BJ (cell line): ENCODE measurements at places on chromosomes 3 and 15. TPM values are rescaled to one million over a fixed set of nuclear protein-coding genes. Genes with fewer than 3 reads are reported as not detected.

GRCh38 chr15:62994975-62995681 is 47.4 kb upstream of the TPM1 start:
- no peak for DNase-seq

The SLC15A2 gene
- 0.06 and 0.11 TPM in 2 replicates for polyA plus RNA-seq

The LIPC gene
- polyA plus RNA-seq = 0.31 and 0.56 TPM in 2 replicates

The GADL1 gene
- not detected in 2 replicates for polyA plus RNA-seq

GRCh38 chr3:20256144-20256543 is 70.1 kb upstream of the SGO1 start:
- no peak for DNase-seq

DNA sequence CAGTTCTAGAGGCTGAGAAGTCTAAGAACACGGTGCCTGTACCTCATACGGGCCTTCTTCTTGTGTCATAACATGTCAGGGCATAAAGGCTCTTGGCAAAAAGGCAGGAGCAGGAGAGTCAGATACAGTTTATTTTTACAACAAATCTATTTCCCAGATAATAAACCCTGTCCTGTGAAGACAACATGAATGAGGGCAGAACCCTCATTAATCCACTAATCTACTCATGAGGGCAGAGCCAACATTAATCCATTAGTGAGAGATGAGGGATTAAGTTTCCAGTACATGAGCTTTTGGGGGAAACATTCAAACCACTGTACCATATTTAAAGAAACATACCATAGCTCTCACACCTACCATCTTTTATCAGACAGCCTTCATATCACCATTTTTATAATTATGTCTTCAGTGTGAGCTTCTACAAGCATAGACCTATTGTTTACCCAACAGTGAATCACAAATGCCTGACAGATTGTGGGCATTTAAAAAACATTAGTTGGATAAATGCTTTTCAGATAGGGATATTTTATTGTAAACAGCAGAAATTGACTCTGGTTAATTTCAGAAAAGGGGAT is 645.8 kb downstream of the GRM7 start:
- DNase-seq = no peak

DNA sequence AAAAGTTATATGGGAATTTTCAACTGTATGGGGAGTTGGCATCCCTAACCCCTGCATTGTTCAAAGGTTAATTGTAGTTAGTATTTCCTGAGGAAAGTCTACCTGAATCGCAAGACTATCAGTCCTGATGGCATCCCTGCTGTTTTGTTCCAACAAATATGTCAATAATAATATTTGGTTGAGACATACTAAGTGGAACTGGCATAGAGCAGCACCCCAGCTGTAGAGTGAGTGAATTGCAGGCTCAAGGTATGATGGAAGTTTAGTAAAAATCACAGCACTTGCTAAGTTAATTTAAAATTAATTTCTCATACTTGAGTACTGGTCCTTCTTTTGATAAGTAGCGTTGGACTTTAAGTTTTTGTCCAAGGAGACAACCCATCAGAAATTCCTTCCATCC is 18.0 kb upstream of the COMMD2 start:
- no peak for DNase-seq
